Epithelial cell of proximal tubule (primary cell): ENCODE measurements at places on chromosomes 5 and 9. TPM values are rescaled to one million over a fixed set of nuclear protein-coding genes. Genes with fewer than 3 reads are reported as not detected.

DNA sequence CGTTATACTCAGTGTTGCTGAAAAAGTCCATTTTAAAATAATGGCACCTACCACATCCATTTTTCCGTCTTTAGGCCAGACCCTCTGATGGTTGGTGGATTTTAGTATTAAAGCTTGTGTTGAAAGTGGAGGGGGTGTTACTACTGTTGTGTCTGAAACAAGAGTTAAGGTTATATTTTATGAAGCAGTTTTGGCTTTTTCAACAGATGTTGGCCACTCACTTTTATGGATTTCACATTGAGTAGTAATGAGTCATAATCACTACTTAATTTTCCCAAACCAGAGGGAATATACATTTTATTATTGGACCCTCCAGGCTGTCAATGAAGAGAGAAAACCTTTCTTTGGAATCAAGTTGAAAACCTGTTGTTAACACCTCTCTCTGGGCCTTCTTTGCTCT is 88.0 kb downstream of the TRIO start:
- no peak for DNase-seq

DNA sequence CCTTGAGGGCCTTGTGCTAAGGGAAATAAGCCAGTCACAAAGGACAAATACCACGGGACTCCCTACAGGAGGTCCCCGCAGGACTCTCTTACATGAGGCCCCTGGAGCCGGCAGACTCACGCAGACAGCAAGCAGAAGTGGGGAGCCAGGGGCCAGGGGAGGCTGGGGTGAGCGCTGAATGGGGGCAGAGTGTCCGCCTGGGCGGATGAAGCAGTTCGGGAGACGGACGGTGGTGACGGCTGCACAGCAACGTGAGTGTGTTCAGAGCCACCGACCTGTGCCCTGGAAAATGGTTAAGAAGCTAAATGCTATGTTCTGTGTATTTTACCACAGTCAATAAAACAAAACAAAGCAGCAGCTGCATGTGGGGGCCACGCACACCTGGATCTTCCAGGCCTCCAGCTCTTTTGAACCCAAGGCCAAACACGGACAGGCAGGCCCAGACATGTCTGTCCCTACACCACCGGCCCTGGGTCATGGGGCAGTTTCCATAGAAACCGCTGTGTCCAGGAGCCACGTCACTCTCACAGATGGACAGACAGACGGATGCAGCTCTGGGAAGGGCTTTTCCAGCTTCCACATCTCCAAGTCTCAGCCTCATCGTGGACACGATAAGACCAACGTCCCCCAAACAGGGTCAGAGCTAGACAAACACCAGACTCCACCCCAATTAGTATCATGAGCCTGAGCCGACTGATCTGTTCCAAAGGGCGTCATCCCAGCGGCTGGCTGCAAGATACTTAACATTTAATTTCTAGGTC is 103.9 kb downstream of the VAV2 start:
- no peak for DNase-seq

DNA sequence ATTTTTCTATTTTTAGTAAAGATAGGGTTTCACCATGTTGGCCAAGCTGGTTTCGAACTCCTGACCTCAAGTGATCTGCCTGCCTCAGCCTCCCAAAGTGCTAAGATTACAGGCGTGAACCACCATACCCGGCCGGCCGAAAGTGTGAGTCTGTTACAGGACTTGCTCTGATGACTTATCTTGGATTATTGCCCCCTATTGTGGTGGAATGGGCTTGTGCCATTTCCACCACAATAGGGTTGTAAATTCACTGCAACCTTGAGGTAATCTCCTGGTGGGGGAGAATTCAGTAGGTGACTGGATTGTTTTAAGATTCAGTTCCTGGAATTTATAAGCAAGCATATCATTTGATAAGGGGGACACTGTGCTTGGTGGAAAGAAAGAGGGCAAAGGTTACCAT is 15.0 kb upstream of the HMGCR start:
- DNase-seq: no peak

- no peak for DNase-seq
These were observed 119.3 kb upstream of the ZNF608 start for GRCh38 chr5:124865603-124866354.

IRGM gene
- not detected in 2 replicates for total RNA-seq

KIF20A gene
- total RNA-seq: 49.6 and 82.9 TPM in 2 replicates
